ENCODE measurements at places on chromosomes 11 and 22.

- DNase-seq, result peak; percentile 53
These were observed 378.0 kb downstream of the NTM start for GRCh38 chr11:131748151-131749050.

DNA sequence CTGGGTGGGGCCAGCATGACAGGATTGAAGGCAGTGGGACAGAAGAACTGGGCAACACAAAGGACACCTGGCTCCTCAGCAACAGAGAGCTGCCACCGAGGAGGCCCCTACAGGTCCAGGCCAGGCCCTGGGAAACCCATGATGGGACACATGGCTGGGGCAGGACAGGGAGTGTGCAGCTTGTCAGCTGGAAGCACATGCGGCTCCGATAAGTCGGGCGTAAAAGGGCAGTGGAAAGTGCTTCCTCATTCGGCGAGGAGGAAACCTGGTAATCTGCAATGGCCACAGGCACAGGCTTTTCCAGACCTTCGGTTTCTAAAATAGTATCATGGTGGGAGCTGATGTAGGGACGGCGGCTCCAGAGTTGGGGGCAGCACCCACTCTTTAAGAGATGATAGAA, 16.5 kb downstream of the GNAZ start:
- DNase-seq, result no peak

DNA sequence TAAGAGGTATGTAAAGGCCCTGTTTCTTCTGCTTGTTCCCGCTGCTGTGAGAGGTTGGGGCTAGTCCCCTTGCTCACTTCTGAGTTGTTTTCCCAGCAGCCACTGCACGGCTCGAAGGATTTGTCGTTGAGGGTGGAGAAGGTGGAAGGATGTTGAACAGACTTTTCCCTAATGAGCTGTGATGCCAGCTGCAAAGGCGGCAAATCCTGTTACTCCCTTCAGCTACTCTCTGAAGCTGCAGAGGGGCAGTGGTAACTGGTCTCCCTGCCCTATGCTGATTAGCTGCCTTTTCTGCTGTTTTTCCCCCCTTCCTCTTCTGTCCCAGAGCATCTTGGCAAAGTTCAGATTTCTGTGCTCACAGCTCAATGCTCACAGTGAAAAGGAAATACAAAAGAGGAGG, 90.4 kb upstream of the SLC25A18 start:
- DNase-seq, result no peak

DNA sequence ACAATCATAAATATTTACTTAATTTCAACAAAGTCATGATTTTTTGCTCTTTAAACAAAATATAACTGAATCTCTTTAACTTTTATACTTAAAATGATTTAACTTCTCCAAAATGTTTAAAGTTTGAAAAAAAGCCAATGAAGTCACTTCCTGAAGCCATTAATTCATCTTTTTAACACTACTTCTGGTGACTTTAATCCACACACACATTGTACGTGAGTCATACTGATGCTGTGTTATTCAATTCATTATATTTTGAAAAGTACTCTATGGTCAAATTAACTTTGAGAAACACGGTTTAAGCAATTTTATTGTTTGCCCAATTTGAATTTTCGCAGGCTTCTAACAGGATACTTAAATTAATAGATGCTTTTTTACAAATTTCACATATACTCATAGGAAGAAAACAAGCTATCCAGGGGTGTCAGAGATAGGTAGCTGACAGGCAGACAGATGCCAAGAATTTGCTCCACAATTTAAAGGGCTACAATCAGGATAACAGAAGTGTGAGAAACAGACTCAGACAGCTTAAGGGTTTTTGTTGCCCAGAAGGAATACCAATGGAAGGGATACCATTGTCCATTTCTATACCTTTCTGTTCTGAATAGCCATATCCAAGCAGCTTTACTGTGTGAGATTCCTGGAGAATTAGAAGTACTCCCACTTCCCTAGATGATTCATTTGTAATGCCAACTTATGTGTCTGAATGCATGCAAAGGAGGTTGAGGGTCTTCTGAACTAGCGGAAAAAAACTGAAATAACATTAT, 118.4 kb downstream of the RBFOX2 start:
- DNase-seq, result no peak

DNA sequence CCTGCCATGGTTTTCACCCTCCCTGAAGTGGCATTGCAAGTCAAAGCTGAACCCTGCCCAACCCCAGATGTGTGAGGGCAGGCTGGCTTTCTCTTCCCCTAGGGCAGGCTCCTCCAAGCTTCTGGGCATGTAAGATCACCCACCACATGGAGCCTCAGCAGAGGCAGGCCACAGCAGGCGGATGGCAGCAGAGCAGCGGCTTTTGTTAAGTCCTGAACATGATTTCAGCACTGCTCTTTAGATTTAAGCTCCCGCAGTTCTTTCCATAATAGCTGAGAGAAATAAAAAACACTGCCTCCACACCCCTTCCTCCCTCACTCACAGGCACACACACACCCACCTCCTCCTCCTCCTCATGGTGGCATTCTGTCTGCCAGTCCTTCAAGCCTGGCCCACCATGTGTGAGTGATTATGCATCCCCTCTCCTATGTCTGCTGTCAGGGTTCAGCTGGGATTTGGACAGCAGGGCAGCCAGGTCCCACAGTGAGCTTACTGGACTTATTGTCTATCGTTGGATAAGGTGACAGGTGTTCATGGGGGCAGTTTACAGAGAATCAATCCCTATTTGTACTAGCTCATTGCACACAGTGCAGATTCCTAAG, 5.0 kb upstream of the NTM start:
- DNase-seq, result no peak

DNA sequence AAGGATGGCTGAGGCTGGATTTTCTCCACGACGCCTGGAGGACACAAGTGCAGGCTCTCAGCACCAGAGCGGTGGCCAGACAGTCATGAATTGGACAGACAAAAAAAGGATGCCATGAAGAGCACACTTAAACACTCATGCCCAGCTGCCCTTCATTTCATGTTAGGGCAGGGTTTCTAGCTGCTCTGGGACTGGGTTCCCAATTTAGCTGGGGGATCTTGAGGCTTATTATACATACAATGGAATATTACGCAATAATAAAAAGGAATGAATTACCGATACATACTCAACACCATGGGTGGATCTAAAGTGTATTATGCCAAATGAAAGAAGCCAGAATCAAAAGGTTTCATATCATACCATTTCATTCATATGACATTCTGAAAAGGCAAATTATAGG, 512.1 kb upstream of the LRRC4C start:
- no peak for DNase-seq

DNA sequence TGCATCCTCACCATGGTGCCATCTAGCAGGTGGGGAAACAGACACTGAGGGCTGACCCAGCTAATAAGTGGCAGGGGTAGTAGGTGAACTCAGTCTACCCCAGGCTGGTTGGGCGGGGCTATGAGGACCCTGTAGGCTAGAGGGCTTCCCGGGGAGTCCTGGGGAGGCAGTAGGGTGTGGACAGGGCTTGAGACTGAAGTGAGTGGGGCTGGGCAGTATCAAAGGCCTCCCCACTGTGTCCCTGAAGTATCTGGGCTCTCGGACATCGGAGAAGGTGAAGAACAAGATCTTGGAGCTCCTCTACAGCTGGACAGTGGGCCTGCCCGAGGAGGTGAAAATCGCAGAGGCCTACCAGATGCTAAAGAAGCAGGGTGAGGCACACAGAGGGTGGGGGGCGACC, 11.4 kb downstream of the GGA1 start:
- no peak for DNase-seq

DNA sequence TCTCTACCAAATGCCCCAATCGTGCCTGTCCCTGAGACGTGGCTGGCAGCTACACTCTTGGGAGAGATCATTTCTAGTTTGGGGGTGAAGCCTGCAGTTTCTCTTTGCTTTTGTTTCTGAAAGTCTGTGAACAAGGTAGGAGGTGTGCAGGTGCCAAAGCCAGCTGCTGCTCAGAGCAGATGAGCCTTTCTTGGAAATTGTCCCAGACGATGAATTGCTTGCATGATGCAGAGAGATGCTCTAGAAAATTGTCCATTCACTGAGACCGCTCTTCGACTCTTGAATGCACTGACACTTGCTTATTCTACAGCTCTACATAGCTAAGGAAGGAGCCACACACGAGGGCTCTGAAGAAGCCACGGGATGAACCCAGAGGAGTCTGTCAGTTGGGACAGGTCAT, 225.6 kb upstream of the E2F8 start:
- no peak for DNase-seq

DNA sequence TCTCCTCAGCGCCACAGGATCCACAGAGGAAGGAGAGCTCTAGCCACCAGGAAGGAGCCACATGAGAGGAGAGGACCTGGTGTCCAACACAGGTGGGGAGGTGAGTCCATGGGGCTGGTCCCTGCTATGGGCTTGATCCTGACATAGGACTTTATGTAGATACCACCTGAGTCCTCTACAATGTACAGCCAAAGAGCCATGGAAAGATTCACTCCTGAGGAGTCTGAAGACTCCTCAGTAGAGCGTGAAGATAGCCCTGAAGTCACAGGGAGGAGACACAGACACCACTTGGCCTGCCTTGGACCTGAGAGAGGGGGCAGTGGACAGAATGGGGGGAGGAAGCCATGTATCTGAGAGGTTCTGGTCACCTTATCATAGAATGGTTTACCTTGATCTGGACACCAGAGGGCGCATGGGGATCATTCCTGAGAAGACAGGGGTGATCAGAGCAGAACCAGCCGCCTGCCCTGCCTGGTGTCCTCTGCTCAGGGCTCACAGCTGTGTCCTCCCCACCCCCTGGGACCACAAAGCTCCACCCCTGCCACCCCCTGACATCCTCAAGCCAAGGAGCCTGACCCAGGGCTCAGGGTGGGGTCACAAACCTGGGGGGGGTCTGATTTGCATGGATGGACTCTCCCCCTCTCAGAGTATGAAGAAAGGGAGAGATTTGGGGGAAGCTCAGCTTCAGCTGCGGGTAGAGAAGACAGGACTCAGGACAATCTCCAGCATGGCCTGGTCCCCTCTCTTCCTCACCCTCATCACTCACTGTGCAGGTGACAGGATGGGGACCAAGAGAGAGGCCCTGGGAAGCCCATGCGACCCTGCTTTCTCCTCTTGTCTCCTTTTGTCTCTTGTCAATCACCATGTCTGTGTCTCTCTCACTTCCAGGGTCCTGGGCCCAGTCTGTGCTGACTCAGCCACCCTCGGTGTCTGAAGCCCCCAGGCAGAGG, 77.0 kb downstream of the ZNF280B start:
- DNase-seq, result peak; percentile 74

GRCh38 chr22:43428005-43428485, 16.2 kb downstream of the MPPED1 start:
- no peak for DNase-seq

DNA sequence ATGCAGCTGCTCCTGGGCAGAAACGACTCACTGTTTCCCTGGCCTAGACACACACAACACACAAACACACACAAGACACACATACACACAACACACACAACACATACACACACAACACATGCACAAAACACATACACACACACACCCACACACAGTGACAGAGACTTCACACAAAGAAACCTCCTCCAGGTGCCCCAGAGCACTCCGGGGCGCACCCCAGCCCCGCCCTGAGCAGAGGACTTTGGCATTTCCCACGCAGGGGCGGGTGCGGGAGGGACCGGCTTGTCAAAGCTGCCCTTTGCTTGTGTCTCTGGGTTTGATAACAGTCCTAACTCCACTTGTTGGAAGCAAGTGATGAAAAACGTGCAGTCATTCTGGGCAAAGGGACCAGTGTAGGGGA, 6.5 kb downstream of the APOBEC3A start:
- DNase-seq, result no peak

GRCh38 chr22:42439821-42440674, 7.8 kb upstream of the NFAM1 start:
- peak; percentile 15 for DNase-seq

GRCh38 chr22:38177044-38177443, 4.6 kb downstream of the PLA2G6 start:
- no peak for DNase-seq

GRCh38 chr22:39314251-39314971, 5.0 kb downstream of the RPL3 start:
- DNase-seq, result peak; percentile 28

DNA sequence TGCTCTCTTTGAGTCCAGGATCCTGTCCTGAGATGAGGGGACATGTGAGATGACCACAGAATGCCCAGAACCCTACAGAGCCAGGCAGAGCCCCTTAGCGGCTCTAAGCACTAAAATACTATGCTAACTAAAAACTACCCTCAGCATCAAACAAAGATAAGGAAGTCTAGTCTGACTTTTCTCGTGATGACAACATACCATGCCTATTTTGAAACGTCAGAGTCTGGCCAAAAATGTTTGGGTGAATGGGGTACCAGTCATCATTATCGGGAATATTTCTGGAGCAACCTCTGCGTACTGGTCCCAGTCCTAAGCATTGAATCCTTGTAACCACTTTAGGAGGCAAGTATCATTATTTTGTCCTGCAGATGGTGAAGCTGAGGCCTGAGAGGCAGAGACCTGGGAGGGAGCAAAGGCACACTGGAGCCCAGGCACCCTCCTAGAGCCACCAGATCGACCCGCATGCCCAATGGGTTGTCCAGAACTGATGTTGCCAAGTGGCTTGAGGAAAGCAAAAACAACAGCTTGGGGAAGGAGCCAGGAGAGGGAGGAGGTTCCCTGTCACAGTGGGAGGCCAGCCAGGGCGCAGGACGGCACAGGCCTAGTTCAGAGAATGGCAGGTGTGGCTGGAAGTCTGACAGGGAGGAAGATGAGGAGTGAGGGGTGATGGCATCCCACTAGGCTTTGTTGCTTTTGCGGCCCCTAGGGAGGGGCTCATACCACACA, 7.2 kb upstream of the OSM start:
- no peak for DNase-seq

GRCh38 chr22:29632672-29633071, 29.2 kb downstream of the NF2 start:
- no peak for DNase-seq

GRCh38 chr11:30357872-30358271, 35.0 kb downstream of the ARL14EP start:
- DNase-seq, result no peak

DNA sequence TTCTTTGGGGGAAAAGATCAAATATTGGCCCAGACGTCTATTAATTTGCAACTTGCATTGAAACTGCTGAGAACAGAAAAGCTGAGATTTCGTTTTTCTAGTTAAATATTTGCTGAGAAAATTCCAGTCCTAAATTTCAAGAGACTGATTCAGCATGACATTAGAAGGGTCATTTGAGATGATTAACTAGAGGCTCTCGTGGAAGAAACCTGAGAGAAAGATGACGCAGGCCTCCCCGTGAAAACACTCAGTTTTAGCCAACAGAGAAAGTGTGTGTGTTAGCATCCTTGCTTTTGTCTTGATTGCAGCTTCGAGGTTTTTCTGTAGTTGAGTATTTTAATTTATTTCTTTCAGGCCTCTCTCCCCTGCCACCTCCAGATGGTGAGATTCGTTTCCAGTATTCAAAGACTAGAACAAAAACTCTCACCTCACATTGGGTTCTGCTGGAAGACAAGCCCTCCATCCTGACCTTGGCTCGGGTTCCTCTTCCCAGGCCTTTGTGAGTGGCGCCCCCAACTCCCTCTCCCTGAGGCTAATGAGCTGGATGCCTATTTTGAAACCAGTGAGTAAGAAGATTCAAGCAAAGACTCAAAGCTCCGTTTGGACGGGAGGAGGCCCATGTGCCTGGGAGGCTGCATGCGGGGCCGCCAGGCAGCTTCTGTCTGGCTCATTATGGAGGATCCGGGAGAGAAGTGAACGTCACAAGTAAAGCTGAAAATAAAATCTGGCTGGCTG, 52.4 kb downstream of the CELSR1 start:
- DNase-seq, result no peak
